ENCODE measurements at places on chromosomes 3 and 15. TPM values are rescaled to one million over a fixed set of nuclear protein-coding genes. Genes with fewer than 3 reads are reported as not detected.

Gene TSC22D2
- 12.1 TPM for total RNA-seq

Gene KCNMB2
- total RNA-seq, result not detected

Gene ZCWPW2
- total RNA-seq, result not detected

Gene PLA1A
- total RNA-seq, result not detected

Gene SI
- not detected for total RNA-seq

Gene VILL
- total RNA-seq, result 5.1 TPM

Gene USP3
- 46.3 TPM for total RNA-seq

Gene ZNF385D
- total RNA-seq, result 5.1 TPM

Gene CLDN18
- not detected for total RNA-seq

Gene SEMA6D
- total RNA-seq, result 0.59 TPM

Gene BCHE
- 4.1 TPM for total RNA-seq

Gene NMNAT3
- 1.1 TPM for total RNA-seq

Gene PIF1
- total RNA-seq, result 16.4 TPM

Gene ZPLD1
- not detected for total RNA-seq

Gene LRRC31
- not detected for total RNA-seq

Gene UBAP1L
- total RNA-seq, result 2.2 TPM

Gene SETD5
- 83.0 TPM for total RNA-seq

Gene NAA50
- total RNA-seq, result 198 TPM

Gene H1-8
- not detected for total RNA-seq

Gene DCUN1D1
- total RNA-seq, result 24.6 TPM

Gene P2RY12
- 0.37 TPM for total RNA-seq

Gene WDR49
- total RNA-seq, result 0.20 TPM

Gene AP3S2
- 36.7 TPM for total RNA-seq

Gene GABPB1
- total RNA-seq, result 35.2 TPM

Gene CCDC54
- not detected for total RNA-seq

Gene AADAC
- total RNA-seq, result not detected

Gene TRIM42
- total RNA-seq, result not detected

Gene SLC51B
- total RNA-seq, result not detected

Gene GPR62
- total RNA-seq, result 0.20 TPM

Gene CHRNB4
- total RNA-seq, result not detected

Gene CRBN
- total RNA-seq, result 39.7 TPM

Gene GOLGA8J
- total RNA-seq, result not detected

Gene CPNE4
- 0.20 TPM for total RNA-seq

Gene CLSTN2
- 0.37 TPM for total RNA-seq

Gene TMEM212
- not detected for total RNA-seq

Gene MORC1
- total RNA-seq, result not detected

Gene GOLGA6D
- total RNA-seq, result not detected

Gene CLEC3B
- total RNA-seq, result 33.4 TPM

Gene STX19
- total RNA-seq, result not detected

Gene CERS3
- not detected for total RNA-seq

All from subcutaneous preadipocyte (primary cell).